Inflammatory macrophage (primary cell): ENCODE measurements at places on chromosomes 16 and 17.

DNA sequence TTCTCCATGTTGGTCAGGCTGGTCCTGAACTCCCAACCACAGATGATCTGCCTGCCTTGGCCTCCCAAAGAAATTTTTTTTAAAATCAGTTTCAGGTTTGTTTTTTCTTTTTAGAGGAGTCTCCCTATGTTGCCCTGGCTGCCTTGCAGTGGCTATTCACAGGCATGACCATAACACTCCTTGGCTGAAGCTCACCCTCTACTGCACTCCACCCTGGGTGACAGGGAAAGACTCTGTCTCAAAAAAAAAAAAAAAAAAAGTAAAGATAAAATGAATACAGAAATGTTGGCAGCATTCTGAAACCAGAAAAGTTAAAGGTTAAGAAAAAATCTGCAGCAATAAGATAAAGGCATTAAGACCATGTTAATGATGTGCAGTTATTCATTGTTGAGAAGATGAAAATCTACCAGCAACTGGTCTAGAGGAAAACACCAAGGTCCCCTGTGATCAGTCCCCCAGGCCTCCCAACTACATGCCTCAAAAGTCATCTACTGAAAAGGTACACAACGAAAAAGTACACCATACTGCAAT, 15.1 kb downstream of the YWHAE start:
- no peak for DNase-seq

DNA sequence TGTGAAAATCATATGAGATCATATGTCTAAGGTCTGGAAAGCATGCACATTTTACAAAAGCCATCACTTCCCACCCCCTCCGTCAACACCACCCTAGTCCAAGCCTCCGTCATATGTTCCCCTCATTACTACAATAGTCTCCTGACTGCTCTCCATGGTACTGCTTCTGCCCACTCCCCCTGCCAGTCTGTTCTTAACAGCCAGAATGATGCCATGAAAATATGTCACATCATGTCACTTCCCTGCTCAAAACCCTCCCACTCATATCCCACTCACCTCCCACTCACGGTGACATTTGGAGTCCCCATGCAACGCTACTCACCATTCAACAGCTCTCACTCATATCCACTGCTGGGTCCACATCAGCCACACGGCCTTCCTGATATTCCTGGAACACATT, 432.3 kb downstream of the XYLT1 start:
- no peak for DNase-seq

- no peak for DNase-seq
Observed at GRCh38 chr16:56931271-56931891, 561 bp upstream of the HERPUD1 start.

DNA sequence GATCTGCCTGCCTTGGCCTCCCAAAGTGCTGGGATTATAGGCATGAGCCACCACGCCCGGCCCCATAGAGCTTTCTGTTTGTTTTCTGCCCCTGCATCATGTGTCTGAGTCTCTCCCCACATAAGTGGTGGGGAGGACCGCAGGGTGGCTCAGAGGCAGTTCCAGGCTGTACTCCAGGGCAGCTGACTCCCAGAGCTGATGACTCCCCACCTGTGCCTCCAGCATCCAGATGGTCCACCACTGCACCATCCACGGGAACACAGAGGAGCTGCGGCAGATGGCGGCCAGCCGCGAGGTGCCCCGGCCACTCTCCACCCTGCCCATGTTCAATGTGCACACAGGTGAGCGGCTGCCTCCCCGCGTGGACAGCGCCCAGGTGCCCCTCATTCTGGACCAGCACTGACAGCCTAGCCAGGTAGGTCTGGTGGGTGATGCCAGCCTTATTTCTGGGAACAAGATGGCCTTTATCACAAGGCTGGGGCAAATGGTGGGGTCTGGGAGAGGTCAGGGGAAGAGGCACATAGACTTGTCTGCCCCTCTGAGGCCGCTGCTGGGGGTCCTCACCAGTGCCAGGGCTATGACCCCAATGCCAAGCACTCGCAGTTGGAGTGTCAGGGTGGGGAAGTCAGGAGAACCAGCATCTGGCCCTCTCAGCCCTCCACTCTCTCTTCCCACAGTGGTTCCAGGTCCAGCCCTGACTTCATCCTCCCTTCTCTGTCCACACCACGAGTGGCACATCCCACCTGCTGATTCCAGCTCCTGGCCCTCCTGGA, 9.4 kb downstream of the SGCA start:
- DNase-seq: no peak

DNA sequence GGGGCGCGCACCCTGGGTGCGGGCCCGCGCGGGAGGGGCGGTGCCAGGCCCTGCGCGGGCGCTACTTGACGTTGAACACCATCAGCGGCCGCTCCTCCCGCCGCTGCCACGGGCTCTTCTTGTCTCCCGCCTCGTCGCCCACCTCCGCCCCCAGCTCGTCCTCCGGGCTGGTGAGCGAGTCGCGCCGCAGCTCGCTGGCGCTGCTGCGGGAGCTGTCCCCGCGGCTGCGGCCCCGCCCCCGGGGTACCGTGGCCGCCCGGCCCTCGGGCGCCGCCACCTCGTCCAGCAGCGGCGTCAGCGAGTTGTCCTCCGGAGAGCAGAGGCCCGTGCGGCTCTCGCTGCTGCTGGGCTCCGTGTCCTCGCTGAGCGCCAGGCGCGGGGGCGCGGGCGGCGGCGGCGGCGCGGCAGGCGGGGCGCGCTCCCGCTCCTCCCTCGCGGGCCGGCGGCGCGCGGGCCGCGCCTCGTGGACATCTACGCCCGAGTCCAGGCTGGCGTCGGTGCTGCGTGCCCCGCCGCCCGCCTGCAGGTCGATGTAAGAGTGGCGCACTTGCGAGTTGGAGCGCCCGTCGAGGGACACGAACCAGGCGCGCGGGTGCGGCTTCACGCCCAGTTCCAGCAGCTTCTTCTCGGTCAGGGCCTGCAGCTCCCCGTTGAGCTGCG, 8.7 kb downstream of the GRN start:
- peak; percentile 68 for DNase-seq

- peak; percentile 53 for DNase-seq
Observed at GRCh38 chr17:79087428-79088143, 13.0 kb downstream of the ENGASE start.

DNA sequence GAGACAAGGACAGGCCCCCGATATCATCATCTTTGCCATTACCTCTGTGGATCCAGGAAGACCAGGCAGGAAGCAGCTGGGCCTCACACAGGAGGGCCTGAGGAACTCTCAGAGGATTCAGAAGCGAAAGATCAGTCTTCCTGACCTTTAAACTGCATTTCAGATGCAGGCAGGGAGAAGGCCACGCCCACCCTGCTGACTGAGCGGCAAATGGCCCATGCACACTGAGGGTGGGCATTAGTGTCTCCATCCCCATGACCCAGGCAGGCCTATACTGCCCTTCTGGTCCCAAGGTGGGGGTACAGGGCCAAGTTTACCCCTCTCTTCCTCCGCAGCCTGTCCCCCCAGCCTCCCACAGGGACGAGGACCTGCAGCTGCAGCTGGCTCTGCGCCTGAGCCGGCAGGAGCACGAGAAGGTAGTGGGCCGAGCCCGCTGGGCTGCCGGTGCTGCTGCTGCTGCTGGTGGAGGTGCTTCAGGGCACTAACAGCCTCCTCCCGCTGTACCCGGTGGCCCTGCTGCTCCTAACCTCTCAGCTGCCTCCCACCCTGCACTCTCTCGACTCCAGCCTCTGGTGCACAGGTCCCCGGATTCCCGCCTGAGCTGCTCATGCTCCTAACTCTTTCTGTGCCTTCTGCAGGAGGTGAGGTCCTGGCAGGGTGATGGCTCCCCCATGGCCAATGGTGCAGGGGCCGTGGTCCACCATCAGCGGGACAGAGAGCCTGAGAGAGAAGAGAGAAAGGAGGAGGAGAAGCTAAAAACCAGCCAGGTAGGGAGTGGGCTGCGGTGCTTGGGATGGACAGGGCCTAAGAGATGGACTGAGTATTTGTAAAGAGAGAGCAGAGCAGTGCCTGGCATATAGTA, 6.2 kb downstream of the EPN3 start:
- no peak for DNase-seq

DNA sequence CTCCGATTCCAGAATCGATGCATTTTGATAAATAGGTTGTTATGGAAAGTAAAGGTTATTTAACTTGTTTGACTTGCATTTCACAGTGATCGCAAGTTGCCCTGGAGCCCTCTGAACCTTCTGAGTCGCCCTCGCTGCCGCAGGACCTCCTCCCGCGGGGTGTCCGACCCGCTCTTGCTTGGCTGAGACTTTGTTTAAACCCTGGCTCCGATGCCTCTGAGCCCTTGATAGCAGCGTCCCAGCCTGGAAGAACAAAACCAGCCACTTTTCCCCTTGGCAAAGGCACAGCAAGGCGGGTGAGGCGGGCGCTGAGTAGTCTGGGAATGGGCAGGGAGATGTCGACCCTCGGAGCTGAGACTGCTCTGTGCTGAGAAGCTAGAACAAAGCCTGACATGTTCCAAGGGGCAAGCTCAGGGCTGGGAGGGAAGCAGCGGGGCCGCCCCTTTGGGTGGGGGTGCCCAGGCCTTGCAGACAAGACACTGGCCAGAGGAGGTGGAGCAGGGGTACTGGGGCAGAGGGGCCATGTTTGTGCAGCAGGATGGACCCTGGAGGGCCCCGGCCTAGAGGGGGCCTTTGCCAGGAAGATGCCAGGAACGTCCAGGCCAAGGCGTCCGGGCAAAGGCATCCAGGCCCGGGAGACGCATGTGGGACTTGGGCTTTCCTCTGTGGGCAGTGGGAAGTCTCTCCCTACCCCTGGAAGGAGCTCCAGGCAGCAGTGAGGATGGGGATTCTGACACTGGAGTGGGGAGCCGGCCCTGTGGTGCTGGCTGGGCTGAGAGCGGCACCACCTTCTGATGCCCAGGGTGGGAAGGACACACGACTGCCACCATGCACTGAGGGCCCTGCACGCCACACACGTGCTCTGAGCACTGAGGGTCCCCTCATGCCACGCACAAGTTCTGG, 30.3 kb upstream of the CDH15 start:
- DNase-seq: no peak

GRCh38 chr17:47949946-47950345, 7.7 kb downstream of the PRR15L start:
- no peak for DNase-seq
